ENCODE measurements at places on chromosomes 4 and X.

DNA sequence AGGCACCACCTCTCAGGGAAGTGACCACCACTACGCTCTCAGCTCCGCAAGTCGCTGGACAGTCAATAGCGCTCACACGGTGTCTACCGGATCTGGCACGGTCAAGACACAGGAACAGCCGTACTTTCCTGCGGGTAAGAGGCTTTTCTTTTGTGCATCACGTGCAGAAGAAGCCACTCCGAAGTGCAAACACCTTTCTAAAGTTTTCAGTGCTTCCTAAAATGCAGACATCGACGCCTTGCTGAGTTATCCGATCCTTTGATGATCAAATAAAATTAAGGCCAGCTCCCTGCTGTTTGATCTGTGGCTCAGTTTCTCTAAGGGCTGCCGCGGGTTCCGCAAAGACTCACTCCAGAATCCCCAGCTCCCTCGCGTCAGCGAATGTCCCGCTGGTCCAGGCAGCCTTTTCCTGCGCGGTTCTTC, 71.8 kb downstream of the FBXO8 start:
- H3K27ac ChIP-seq, result no peak overlapping the region
- peak overlapping the region; percentile 45 for H3K4me3 ChIP-seq

DNA sequence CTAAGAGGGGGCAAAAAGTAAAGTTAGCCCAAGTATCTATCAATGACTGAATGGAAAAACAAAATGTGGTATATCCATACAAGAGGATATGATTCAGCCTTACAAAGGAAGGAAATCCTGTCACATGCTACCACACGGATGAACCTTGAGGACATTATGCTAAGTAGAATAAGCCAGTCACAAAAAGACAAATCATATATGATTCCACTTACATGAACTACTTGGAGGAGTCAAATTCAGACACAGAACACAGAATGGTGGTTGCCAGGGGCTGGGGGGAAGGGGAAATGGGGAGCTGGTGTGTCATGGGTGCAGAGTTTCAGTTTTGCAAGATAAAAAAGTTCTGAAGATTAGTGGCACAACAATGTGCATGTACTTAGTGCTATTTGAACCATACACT, 101.8 kb downstream of the SH3KBP1 start:
- H3K4me1 ChIP-seq, result peaks cover 34% of the 10 kb centered on the region
- no peak for DNase-seq
- no peak overlapping the region for H3K4me3 ChIP-seq
- H3K27me3 ChIP-seq, result no peaks in the 10 kb centered on the region

- no peak overlapping the region for H3K27ac ChIP-seq
- H3K27me3 ChIP-seq, result no peaks in the 10 kb centered on the region
- no peak for DNase-seq
- H3K4me3 ChIP-seq, result no peak overlapping the region
Observed at GRCh38 chr4:77040270-77040669, 35.5 kb downstream of the CCNI start.

DNA sequence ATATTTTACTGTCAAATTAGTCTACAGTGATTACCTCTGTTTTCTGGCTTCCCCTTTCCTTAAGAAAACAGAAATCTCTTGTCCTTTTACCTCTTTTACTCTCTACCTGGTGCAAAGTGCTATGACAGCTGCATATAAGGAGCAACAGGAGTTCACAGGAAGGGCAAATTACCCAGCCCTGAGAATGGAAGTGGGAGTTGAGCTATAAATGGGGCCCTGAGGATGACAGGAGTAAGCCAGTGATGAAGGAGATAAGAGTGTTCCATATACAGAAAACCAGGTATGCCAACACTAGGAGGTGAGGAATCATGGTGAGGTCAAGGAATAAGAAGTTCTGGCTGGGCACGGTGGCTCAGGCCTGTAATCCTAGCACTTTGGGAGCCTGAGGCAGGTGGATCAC, 4.5 kb upstream of the HSD17B13 start:
- no peak overlapping the region for H3K27ac ChIP-seq
- H3K4me1 ChIP-seq, result no peaks in the 10 kb centered on the region
- H3K36me3 ChIP-seq, result no peaks in the 10 kb centered on the region
- no peaks in the 10 kb centered on the region for H3K27me3 ChIP-seq
- no peak overlapping the region for H3K4me3 ChIP-seq

DNA sequence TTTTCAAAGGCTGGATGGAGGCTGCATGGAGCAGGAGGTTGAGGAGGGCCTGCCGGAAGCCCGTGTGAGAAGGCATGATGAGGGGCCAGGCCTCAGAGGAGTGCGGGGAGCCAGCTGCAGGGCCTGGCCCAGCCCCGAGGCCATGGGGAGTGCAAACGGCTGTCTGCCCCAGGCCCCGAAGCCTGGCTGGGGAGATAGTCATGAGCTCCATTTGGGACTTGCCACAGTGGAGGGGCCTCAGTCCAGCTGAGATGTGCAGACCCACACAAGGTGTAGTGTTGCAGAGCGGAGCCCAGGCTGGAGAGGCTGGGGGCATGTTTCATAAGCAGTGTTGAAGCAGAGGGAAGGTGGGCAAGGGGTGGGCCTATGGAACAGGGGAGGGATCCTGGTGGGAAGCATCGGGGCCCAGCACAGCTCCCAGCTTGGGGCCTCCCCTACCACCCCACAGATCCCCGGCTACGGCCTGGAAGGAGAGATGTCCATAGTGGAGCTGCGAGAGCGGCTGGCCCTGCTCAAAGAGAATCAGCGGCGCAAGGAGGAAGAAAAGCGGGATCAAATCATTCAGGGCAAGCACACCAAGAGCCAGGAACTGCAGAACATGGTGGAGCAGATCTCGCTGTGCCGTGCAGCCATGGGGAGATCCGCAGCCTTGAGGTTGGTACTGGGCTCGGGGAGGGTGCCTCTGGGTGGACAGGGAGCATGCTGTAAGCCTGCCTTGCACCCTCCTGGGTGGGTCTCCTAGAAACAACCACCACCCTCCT, 9.1 kb upstream of the RNF4 start:
- peaks cover 14% of the 10 kb centered on the region for H3K4me1 ChIP-seq
- H3K36me3 ChIP-seq, result no peaks in the 10 kb centered on the region
- H3K4me3 ChIP-seq, result no peak overlapping the region
- no peak overlapping the region for H3K27ac ChIP-seq

- H3K4me1 ChIP-seq, result no peaks in the 10 kb centered on the region
- no peak overlapping the region for H3K4me3 ChIP-seq
- no peak overlapping the region for H3K27ac ChIP-seq
- no peaks in the 10 kb centered on the region for H3K36me3 ChIP-seq
- H3K27me3 ChIP-seq, result no peaks in the 10 kb centered on the region
- DNase-seq, result no peak
Observed at GRCh38 chr4:168059251-168059650, 33.1 kb upstream of the ANXA10 start.

DNA sequence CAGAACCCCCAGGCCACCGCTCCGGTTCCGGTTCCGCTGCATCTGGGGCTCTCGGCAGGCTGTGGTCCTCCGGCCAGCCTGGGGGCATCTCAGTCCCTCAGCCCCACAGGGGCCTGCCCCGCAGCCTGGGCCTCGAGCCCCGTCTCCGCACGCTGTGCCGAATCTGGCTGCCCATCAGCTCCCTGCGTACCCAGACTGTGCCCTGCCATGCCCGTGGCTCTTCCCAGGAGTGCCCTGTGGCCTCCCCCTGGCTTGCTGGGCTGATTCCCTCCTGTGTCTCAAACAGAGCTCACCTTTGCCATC, 830 bp upstream of the MSANTD1 start:
- H3K4me3 ChIP-seq, result no peak overlapping the region
- no peak for DNase-seq
- H3K27me3 ChIP-seq, result no peaks in the 10 kb centered on the region
- no peaks in the 10 kb centered on the region for H3K36me3 ChIP-seq
- no peak overlapping the region for H3K27ac ChIP-seq
- H3K4me1 ChIP-seq, result peaks cover 6% of the 10 kb centered on the region

- H3K27me3 ChIP-seq, result no peaks in the 10 kb centered on the region
- H3K4me3 ChIP-seq, result no peak overlapping the region
- DNase-seq, result no peak
- no peaks in the 10 kb centered on the region for H3K4me1 ChIP-seq
- H3K36me3 ChIP-seq, result no peaks in the 10 kb centered on the region
Observed at GRCh38 chr4:44342800-44343199, 105.8 kb downstream of the KCTD8 start.

GRCh38 chrX:148784856-148785255, 284.4 kb downstream of the AFF2 start:
- no peak overlapping the region for H3K4me3 ChIP-seq
- DNase-seq, result no peak
- H3K27ac ChIP-seq, result no peak overlapping the region

DNA sequence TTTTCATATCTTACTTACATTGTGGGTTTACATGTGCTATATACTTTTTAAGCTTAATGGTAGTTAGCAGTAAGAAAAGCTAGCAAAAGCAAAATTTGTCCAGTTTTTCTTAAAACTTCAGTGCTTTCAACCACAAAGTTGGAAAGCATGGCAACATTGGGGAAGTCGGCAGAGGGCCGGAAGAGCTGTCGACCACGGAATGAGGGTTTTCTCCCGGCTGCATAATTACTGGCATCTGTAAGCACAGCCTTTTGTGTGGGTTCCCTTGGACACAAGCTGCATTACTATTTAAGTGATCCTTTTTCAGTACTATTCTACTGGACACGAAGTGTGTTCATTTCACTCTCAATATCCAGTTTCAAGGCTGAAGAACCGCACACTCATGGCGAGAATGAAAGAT, 560.4 kb downstream of the ANKRD50 start:
- no peaks in the 10 kb centered on the region for H3K4me1 ChIP-seq
- no peaks in the 10 kb centered on the region for H3K36me3 ChIP-seq
- no peak overlapping the region for H3K27ac ChIP-seq

DNA sequence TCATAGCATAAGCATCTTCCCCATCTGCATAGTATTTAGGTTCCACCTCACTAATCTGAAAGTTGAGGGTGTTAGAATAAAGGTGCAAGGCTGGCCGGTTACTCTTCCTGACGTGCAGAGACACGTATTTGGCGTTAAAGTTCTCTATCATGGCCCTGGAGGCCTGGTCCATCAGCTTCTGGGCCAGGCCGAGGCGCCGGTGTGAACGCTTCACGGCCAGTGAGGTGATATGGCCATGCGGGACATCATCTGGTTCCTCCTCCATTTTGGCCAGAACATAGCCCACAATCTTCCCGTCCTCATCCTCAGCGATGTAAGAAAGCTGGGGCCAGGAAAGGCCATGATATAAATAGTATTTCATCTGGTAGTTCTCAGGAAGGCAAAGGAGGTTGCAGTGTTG, 425 bp downstream of the NAA11 start:
- no peak overlapping the region for H3K4me3 ChIP-seq
- DNase-seq, result no peak
- no peaks in the 10 kb centered on the region for H3K36me3 ChIP-seq
- no peak overlapping the region for H3K27ac ChIP-seq
- peaks cover 6% of the 10 kb centered on the region for H3K27me3 ChIP-seq

GRCh38 chr4:168643111-168643795, 146.4 kb downstream of the PALLD start:
- H3K36me3 ChIP-seq, result no peaks in the 10 kb centered on the region
- no peaks in the 10 kb centered on the region for H3K4me1 ChIP-seq
- H3K27ac ChIP-seq, result no peak overlapping the region
- no peak for DNase-seq
- H3K4me3 ChIP-seq, result no peak overlapping the region

GRCh38 chr4:138182838-138183426, 59.2 kb downstream of the SLC7A11 start:
- no peak for DNase-seq
- no peak overlapping the region for H3K4me3 ChIP-seq
- no peaks in the 10 kb centered on the region for H3K4me1 ChIP-seq
- H3K27me3 ChIP-seq, result no peaks in the 10 kb centered on the region
- H3K36me3 ChIP-seq, result no peaks in the 10 kb centered on the region

DNA sequence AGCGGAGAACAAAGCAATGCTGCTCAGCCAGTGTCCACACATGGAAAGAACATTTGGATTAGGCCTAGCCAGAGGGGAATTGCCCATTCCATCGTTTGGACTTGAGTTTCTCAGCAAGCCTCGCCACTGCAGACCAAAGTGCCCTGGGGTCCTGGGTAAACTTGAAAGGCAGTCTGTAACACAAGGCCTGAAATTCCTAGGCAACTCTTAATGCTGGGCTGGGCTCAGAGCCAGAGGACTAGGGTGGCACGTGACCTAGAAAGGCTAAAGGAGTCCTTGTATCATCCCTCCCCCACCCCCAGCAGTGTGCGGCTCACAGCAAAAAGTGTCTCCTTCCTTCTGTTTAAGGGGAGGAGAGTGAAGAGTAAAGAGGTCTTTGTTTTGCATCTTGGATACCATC, 210.4 kb upstream of the ARX start:
- no peaks in the 10 kb centered on the region for H3K36me3 ChIP-seq
- no peaks in the 10 kb centered on the region for H3K4me1 ChIP-seq
- no peak for DNase-seq
- H3K4me3 ChIP-seq, result no peak overlapping the region

DNA sequence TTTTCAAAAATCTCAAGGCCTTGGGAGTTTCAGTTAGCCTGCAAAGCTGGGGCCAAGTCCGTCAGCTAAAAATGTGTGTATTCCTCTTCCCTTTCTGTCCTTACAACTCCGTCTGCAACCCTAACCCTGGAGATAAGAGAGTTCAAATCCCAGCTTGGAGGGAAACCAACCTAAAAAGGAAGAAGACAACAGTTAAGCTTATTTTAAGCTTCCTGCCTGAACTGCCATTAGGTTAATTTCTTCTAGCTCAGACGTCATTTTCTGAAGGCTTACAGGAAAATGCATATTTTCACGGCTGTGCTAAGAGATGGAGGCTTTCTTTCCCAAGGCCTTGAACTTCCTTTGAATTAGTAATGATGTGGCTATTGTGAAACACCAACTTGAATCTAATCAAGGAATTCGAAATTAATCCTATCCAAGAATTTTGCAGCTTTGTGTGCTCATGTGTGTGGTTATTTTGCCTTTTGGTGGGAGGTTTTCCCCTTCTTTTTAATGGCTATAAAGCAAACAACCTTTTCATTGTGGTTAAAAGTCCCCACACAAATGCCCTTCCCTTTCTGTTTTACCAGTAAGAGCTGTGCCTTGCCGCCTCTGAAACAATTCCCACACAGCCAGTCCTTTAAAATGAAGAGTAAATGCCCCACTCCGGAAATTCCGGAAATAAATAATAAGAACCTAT, 103.5 kb downstream of the IRF2 start:
- H3K4me1 ChIP-seq, result peaks cover 5% of the 10 kb centered on the region
- H3K4me3 ChIP-seq, result no peak overlapping the region
- H3K36me3 ChIP-seq, result no peaks in the 10 kb centered on the region
- DNase-seq, result no peak

DNA sequence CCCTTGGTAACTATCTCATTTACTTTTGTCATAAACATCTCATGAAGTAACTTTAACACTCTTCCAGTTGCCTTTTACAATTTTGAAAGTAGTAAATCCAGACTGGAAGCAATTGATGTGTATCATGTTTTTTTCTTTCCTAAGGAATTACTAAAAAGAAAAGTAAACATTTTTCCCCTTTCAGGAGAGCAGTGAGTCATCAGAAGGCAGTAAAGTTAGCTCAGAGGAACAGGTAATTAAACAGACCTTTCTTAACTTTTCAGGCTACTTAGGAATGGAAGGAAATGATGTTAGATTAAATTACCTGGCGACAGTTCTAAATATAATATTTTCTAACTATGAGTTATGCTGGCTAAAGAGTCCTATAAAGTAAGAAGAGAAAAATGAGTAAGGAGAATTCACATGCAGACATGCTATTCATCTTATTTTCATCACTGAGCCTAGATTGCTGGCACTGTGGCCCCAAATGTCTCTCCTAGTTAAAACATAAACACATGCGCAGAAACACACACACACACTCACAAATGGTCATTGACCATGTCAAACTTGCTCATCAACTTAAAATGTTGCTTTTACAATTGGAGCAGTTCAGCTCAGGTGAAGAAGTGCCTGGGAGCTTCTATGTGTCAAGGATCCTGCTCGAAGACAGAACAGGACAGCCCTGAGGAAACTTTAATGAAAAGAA, 9.3 kb downstream of the DMP1 start:
- H3K4me1 ChIP-seq, result no peaks in the 10 kb centered on the region
- no peak overlapping the region for H3K27ac ChIP-seq
- peaks cover 27% of the 10 kb centered on the region for H3K27me3 ChIP-seq
- H3K36me3 ChIP-seq, result no peaks in the 10 kb centered on the region
- no peak for DNase-seq
- H3K4me3 ChIP-seq, result no peak overlapping the region

Data from T-helper 17 cell (primary cell).